ENCODE measurements at places on chromosomes 4 and X.

GRCh38 chrX:31331015-31331414 lies 259.2 kb upstream of the FTHL17 start:
- no peak for DNase-seq

- no peak for DNase-seq
These were observed 31.1 kb downstream of the CCKAR start for GRCh38 chr4:26459054-26459755.

DNA sequence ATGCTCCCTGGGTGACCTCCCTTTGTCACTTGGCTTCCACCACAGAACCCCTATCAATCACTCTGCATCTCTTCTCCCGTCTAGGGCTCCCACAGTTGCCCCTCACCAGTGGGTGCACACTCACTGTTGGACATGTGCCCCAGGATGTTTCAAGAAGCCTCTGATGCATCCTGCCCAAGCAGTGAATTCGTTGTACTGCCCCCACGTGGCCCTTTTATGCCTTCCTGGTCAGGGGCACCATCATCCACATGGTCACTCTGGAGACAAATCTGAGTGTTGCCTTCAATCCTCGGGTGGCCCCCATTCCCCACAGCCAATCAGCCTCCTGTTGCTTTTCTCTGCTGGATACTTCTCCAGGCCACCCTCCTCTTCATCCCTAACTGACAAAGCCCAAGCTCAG lies 12.2 kb downstream of the ITIH6 start:
- DNase-seq, result no peak

- no peak for DNase-seq
These were observed 222.7 kb downstream of the COL25A1 start for GRCh38 chr4:109079731-109080130.

DNA sequence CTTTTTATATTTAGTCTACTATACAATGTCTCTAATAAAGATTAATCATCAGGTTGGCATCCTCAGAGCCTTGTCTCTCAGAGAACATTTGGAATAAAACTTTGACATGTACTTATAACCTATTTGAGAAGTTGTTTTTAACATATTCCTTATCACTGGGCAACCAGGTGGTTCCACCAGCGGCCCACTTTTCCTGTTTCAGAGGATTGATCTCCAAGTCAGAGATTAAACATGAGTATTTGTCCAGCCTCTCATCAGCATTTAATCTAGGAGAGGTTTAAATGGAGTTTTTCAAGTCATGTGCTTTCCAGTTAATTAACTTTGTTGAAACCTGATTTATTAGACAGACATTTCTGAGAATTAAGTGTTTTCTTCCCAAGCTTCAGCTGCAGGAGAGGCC lies 345.5 kb downstream of the GRXCR1 start:
- no peak for DNase-seq

- no peak for DNase-seq
These were observed 132.1 kb upstream of the GK2 start for GRCh38 chr4:79540143-79540542.

- DNase-seq, result no peak
These were observed 1.1 kb downstream of the PLXNA3 start for GRCh38 chrX:154458954-154459778.

All from stimulated activated CD8-positive, alpha-beta memory T cell treated with anti-CD3 and anti-CD28 coated beads, Interleukin-7, amount 100 ng/mL, for 1 hour (primary cell).